DMS 273 treated with DMSO at 0.1 percent for 48 hours (cell line): ENCODE measurements at places on chromosomes 2 and 18.
A peak's percentile ranks its signal among the peaks of the same experiment; 100 is the strongest.

GRCh38 chr2:133867166-133867565, 298.9 kb upstream of the NCKAP5 start:
- no peak for DNase-seq

DNA sequence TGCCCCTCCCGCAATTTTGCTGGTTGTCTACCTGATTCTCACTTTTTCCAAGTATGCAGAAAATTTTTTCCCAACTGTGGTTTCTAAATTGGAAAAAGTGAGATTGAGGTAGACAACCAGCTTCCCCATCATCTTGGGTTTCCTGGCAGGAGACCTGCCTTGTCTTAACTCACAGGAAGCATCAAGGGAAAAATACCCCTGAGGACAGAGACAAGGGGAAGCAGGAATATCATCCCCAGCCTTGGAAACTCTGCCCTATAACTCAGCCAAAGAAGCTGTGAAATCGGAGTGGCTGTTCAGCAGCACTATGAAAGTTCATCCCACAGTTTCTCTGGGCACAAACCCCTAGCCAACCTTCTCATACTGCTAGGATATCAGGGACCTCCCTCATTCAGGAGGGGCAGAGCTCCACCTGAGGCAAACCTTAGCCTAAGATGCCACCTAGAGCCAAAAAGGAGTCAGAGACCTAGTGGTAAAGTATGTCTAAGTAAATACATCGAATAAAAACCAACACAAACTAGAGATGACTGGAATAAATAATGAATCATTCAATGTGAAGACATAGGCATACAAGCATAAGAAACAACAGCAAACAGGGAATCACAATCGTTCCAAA, 68.2 kb downstream of the ZSWIM2 start:
- DNase-seq, result no peak

DNA sequence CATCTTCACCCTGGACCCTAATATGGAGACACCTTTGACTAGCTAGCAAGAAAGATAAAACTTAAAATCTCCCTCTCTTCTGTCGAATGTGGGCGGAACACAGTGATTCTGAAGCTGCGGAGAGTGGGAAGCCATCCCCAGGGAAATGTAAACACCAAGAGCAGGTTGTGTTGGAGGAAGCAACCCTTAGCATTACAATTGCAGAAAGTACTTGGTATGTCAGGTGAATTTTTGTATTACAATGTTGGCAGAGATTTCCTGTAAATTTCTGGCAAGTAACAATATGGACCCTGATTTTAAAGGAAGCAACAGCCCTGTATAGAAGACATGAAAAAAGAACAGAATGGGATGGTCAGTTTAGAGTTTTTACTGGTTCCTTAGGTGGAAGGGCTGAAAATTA, 35.8 kb downstream of the TSN start:
- DNase-seq, result no peak

GRCh38 chr2:27689424-27689823, 25.7 kb downstream of the SLC4A1AP start:
- no peak for DNase-seq

DNA sequence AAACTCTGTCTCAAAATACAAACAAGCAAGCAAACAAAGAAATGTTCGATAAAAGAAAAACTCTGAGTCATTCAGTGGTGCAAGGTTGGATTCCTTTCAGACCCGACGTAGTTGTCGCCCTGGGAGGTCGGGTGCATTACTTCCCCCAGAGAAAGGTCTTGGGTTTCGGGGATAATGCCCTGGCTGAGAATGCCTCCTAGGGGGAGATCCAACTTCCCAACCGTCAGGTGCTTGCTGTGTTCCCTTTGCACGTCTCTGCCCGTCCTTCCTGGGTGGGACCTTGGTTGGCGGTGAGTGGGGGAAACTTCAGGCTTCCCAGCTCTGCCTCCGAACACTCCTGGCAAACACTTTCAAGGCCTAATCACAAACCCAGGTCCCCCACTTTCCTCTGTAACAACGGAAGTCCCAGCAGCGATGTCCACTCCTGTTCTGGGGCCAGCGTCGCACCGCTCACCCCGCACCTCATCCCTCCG, 609 bp downstream of the TPGS2 start:
- peak; percentile 27 for DNase-seq

- no peak for DNase-seq
Observed at GRCh38 chr2:191013682-191013931, 364 bp downstream of the STAT1 start.

GRCh38 chr18:79361766-79362522, 33.8 kb upstream of the NFATC1 start:
- DNase-seq, result no peak

DNA sequence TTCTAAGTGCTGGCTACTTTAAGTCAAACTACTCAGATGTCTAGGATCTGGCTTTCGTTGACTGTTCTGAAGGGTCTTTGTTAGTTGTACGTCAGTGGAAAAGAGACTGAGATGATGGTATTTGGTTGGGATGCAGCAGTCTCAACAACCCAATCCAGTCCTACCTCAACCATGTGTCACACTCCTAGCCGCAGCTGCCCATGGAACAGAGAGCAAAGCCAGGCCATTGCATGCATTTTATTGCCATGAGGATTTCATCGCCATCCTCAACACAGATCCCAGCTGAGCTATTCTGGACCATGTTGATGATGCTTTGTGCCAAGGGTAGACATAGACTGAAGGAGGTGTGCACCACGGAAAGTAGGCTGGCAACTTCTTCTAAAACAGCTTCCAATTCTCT, 97.3 kb upstream of the STK39 start:
- DNase-seq, result no peak

DNA sequence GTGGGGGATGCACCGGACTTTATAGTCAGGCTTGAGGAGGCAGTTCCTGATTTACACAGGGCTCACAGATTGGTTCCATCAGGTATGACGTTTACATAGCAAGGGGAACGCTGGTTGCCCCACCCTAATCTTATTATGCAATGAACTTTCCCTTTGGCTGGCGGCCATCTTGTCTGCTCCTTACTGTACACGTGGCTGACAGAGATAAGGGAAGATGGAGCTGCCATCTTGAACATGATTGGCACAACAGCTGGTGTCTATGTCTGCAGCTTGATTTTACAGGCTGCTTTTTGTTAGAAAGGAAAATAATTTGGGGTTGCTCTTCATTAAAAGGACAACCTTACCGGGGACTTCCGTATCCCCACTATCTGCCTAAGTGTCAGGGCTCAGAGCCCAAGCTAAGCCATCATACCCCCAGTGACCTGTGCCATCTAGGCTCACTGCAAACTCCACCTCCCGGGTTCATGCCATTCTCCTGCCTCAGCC, 33.5 kb upstream of the ATG16L1 start:
- DNase-seq, result no peak

DNA sequence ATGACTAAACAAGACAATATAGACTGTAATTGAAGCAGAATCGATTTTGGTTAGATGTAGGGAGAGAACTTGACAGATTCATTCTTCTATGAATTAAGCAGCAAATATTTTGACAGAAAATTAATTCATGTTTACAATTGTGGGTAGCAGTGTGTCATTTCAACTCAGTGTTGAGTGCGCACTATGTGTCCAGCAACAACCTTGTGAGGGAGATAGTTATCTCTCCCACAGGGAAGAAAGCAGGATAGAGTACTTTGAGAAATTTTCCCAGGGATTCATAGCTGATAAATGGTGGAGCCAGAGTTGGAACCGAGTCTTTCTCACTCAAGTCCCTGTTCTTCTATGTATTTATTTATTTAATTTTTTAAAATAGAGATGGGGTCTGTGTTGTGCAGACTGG, 5.2 kb downstream of the MRPL33 start:
- DNase-seq, result no peak

DNA sequence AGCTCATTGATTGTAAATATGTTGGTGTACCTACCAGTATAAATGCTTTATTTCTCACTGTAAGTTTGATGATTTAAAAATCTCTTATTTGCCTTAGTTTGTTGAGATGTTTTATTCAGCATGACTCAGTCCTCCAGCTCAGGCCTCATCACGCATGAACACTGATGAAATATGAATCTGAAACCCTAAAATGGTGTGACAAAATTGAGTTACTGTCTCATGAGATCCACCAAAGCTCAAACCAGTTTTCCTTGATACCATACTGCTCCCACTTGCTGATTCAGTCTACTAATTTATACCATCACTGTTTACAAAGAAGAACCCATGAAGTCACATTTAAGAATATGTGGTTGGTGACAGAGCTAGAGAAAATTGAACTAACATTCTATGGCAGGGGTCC, 524.9 kb downstream of the LRRTM4 start:
- no peak for DNase-seq

DNA sequence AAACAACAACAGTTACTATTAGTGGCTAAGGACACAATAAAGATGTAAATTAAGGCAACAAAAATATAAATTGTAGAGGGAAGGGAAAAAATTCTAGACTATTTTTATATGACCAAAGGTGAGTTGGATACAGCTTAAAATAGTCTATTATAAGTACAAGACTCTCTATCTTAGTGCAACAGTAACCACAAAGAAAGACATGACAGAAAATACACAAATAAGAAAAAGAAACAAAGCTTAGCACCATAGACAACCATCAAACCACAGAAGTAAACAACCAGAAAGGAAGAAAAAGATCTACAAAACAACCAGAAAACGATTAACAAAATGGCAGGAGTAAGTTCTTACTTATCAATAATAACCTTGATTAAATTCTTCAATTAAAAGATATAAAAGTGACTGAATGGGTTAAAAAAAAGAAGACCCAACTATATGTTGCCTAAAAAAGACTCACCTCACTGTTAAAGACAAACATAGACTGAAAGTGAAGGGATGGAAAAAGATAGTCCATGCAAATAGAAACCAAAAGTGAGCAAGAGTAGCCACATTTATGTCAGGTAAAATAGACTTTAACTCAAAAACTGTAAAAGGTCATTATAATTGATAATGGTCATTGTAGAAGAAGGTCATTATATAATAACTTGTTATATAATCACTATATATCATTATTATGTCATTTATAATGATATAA, 62.5 kb downstream of the USP40 start:
- no peak for DNase-seq

DNA sequence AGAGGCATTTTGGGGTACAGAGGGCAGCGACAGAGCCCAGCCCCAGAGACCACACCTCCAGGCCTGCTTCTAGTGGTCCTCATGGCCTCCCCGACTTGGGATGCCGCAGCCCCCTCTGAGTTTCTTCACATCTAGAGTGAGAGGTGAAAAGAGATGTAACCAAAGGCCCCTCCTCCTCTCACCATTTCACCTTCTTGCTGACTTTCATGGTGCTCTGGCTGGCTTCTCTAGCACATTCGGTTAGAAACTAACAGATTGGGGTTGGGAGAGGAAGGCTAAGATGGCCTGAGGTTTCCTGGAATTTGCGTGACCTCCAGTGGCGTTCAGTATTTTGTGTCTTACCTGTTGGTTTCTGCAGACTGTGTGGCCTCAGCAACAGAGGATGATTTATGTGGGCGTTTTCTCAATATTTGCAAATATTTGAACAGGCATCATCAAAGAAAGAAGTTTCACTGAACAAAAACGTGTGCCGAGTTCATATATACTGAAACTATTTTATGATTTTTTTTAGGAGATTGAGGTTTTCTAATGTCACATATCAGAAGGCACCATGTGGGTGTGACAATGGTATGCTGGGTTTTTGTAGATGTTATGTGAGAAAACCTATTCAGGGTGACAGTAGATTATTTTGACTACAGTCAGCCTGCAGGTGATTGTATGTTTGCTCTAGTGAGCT, 69.9 kb upstream of the BCL2L11 start:
- DNase-seq, result no peak

DNA sequence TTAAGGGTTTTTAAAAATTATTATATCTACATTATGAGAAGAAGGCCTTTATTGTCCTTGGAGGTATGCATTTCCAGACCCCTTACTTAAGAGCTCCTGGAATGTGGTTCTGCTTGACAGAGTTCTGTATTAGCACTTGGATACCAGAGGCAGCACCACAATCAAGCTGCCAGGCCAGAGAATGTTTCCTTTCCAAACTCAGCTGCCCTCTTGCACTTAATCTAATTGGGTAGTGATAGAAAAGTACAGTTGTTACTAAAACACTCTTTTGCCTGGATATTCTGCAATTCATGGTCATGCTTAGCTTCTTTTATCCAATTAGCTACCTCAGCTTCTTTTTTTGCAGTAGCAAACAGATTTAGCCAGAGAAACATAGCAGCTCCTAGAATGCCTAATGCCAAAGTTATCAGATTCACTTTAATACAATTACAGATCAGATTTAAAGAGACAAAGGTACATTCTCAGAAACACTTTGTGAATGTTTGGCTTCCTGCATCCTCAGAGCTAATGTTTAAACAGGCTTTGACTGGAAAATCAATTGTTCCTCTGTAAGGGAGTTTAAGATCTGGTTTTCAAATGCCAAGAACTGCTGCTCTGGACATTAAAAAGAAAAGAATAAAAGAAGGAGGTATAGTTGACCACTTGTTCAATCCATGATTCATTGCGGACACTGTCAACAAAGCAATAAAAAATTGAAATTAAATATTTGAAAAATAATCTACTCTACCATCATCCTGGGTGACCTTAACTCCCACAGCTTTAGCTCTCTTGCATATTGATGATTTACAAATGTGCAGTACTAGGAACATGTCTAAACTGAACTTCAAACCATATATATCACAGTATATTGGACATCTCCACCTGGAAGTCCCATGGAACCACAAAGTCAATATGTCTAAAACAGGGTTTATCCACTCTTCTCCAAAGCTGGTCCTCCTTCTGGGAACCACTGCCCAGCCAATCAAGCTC, 12.8 kb downstream of the NOSTRIN start:
- DNase-seq, result no peak

- DNase-seq, result no peak
Observed at GRCh38 chr2:231919341-231920035, 6.7 kb downstream of the NPPC start.

DNA sequence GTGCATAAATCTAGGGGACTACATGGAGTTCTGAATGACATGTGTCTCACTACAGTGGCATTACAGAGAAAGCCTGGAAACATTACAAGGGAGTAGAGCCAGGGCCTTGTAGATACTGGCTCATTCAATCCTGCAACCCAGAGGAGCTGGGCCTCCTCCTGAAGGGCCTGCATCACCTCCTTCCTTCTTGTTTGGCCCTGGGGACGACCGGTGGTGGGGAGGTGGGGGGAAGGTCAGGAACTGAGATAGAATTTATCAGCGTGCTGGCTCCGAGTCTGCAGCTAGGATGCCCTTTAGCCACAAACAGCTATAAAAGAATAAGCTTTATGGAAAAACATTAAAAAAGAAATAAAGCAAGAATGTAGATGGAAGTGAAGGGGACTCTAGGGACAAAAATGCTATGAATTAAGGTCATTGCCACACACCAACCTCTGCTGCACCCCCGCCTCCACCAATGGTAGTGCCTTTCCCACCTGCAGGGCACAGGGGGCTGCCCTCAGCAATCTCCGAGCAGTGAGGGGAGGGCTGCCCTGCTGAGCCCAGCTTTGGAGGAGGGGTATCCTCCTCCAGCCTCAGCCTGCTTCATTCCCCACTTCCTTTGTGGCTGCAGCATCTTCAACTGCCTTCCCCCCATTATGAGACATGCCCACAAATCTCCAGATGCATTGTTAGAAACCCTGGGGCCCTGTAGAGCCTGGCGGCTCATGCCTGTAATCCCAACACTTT, 149.0 kb downstream of the MSH2 start:
- no peak for DNase-seq

GRCh38 chr2:27381577-27382181, 1.1 kb upstream of the ZNF513 start:
- DNase-seq, result peak; percentile 90
